ENCODE measurements at places on chromosomes 12 and 14.

DNA sequence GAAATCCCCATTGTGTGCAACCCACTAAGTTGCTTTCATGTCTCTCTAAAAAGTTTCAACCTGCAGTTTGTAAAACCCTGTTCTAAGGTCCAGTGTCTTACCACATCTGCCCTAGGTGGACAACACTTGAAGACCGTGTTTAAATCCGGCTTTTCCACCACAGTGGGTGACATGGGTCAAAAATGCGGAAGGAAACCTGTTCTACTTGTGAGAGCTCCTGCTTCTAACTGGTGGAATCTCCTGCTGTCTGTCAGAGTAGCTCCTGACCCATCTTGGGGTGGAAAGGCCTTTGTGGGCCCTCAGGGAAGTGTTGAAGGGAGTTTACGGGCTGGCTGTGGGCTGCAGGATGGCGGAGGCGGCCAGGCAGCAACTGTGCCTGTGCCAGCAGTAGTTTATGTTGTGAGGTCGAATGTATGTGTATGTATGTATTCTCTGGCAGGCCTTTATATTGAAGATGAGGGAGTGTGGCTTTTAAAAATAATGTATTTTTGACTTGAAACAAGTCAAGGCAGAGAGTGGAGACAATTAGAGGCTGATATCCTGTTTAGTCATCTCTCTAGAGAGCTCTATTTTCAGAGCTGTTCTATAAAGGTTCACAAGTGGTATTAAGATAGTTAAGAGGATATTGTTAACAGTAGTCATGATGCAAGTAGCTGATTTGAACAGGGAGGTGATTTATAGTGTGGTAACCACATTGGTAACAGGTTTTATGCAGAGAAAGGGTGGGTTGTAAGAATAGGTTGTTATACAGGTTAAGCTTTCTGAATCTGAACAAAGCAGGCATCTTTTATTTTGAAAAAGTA is 67.0 kb downstream of the PRKCH start:
- no peak for DNase-seq

GRCh38 chr14:32339188-32339587 is 10.1 kb downstream of the AKAP6 start:
- no peak for DNase-seq

- DNase-seq, result no peak
Observed at GRCh38 chr12:27164330-27165040, 79.6 kb upstream of the STK38L start.

GRCh38 chr14:72883961-72884360 is 9.9 kb downstream of the DPF3 start:
- DNase-seq, result no peak

DNA sequence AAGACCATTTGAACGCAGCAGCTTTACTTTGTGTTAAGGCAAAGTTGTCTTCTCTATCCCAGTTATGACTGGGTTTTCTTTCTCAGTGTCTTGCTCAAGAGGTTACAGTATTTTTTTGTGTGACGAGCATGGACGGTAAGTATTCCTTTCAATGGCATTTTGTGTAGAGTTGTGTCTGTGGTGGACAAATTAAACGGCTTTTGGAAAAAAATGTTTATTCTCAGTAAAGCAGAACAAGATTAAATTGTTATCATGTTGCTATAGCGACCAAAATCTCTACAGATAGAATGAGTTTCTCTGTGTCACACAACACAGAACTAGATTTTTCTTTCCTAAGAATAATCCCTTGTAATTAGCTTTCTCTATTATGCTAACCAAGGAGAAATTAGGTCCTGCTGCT is 417.1 kb downstream of the AEBP2 start:
- no peak for DNase-seq

GRCh38 chr12:76236640-76237039 is 111.6 kb downstream of the BBS10 start:
- DNase-seq, result no peak

GRCh38 chr12:67925077-67925476 is 64.2 kb upstream of the IFNG-AS1 start:
- no peak for DNase-seq

DNA sequence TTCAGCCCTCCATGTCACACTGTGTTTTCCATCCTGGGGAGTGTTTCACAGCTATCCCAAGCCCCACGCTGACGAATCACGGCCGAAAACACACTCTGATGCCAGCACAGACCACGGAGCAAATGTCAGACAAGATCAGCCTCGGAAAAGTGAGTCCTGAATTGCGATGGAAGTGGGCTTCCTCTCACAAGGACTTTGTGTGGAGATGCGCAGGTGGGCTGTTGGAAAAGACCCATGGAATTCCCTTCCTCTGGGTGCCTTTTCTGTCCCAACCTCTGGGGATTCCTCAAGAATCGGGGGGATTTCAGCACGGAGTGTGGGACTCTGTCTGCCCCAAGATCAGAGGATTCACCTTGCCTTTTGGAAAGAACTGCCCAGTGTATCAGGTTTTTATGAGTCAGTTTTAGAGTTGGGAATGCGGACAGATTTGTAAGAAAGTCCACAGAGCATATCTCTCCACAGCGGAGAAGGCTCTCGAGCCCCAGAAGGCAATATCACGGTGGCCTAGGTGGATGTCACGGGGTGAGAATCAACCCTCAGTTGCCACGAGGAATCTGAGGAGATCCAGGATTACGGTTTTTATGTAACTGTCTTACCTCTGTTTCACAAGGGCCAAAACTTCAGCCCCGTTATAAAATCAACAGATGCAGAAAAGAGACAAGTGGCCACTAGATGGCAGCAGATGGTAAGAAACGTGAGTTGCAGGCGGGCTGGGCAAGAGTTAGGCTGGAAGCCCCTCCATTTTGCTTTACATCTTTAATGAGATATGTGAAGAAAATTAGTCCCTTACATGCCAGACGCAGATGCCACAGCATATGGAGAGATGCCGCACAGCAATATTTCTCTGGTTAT is 201.9 kb downstream of the DAD1 start:
- DNase-seq, result peak; percentile 2

DNA sequence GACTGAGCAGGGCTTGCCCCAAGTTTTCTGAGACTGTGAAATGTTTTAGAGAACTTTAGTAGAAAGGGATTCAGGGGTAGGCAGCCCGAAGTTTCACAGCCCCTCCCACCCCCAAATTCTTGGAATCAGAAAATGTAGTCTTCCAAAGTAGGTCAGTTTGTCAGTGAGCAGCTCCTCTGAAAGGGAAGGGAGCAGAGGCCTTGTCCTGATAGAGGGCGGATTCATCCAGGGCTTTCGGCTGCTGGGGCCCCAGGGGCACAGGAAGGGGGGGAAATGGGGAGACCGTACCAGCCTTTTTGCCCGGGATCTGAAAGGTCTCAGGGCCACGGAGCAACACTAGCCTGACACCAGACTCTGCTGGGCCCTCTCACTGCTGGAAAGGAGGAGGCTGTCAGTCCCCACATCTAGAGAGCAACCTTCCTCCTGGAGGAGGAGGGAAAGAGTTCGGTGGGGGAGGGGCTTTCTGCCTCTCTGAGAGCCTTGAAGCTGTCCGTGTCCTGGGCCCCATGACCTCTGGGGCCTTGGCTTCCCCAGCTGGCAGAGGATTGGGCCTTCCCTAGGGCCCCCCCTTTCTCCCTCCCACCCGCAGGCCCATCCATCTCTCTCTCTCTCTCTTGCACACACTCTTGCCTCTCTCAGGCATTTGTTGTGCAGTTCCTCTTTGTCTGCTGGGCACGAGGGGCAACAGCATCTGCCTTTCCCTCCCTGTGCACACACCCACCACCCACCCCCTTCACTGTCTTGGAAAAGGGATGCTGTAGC is at the start of gene IKZF4:
Gene IKZF4 (plus strand): TSS at position 621 of the 762 bp plus-strand sequence. CDS start 451 bp downstream, outside the sequence.
- DNase-seq, result no peak

- no peak for DNase-seq
Observed at GRCh38 chr12:51534216-51535074, 56.6 kb upstream of the SCN8A start.

DNA sequence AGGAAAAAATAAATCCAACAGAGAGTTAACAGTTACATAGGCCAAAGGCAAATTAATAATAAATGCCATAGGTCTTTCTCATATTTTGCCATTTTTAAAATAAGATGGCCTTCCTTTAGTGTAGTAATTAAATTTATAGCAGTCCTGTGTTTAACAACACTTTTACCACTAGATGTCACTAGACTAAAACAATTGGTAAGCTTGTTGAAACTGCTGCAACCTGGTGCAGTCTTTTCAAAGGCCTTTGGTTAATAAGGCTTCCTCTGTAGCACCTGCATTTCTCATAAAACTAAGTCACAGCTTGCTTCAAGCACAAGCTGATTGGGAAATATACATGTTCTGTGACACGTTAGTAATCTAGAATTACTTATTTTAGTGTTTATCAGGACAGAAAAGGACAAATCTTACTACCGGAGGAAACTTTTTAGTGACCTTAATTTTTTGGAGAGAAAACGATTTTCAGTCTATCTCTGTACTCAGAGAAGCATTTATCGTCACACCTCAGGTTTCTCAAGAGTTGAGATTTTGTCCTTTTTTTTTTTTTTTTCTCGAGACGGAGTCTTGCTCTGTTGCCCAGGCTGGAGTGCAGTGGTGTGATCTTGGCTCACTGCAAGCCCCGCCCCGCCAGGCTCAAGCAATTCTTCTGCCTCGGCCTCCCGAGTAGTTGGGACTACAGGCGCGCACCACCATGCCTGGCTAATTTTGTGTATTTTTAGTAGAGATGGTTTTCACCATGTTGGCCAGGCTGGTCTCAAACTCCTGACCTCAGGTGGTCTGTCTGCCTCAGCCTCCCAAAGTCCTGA is 20.0 kb downstream of the BORCS5 start:
- DNase-seq, result no peak

DNA sequence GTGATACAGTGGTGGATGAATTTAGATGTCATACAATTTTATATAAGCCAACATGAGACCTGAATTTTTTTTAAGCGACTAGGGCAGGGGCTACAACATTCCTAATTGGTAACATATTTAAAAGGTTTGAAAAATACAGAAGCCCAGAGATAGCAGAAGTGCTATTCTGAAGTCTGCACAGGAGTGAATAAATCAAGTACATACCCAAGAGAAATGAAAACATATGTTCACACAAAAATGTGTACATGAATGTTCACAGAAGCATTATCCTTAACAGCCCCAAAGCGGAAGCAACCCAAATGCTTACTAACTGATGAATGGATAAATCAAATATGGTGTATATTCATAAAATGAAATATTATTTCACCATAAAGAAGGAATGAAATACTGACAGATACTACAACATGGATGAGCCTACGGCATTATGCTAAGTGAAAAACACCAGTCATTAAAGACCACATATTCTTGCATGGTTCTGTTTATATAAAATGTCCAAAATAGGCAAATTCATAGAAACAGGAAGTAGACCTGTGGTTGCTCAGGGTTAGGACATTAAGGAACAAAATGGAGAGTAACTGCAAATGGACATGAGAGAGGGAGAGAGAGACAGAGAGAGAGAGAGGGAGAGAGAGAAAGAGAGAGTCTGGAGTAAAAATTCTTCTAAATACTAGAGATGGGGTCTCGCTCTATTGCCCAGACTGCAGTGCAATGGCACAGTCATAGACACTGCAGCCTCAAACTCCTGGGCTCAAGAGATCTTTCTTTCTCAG is 28.0 kb upstream of the GXYLT1 start:
- no peak for DNase-seq

DNA sequence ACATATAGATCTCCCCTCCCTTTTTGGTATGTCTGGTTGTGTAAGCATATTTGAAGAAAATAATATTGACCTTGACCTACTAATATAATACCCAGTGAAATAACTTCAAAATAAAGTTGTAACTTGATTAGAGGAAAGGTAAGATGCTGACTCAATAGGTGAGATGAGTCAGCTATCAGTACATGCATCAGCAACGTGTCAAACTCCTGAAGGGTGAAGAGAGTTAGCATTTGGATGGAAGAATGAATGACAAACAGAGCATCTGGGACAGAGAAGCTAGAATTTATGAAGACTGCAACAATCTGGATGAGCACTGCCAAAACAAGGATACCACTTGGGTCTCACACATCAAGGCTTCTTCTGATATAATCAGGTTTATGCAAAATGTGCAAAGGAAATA is 74.9 kb downstream of the PPP2R5E start:
- no peak for DNase-seq

- no peak for DNase-seq
Observed at GRCh38 chr14:85221832-85222231, 308.1 kb upstream of the FLRT2 start.

GRCh38 chr14:64119500-64119899 is 174.7 kb downstream of the ESR2 start:
- no peak for DNase-seq

- no peak for DNase-seq
Observed at GRCh38 chr14:90406384-90406798, 9.6 kb downstream of the CALM1 start.

- DNase-seq, result no peak
Observed at GRCh38 chr12:12646483-12647072, 34.9 kb downstream of the CREBL2 start.

GRCh38 chr12:46946137-46946536 is 120.3 kb upstream of the SLC38A4 start:
- DNase-seq, result no peak

- DNase-seq, result no peak
Observed at GRCh38 chr12:93056971-93057535, 128.0 kb upstream of the EEA1 start.

- no peak for DNase-seq
Observed at GRCh38 chr12:41365653-41366171, 177.6 kb downstream of the PDZRN4 start.

DNA sequence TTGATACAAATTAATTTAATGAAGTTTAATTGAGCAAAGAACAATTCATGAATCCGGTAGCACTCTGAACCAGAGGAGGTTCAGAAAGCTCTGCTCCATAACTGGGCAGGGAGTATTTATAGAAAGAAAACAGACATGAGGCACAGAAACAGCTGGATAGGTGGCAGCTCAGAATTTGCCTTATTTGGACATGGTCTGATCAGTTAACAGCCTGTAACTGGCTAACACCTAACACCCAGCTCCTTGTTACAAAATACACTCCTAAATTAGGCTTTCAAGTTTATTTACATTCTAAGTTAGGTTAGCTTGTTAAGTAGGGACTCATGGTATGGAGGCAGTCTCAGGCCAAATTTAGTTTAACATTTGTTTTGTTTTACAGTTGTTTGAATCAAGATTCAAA is 67.8 kb upstream of the TMCC3 start:
- DNase-seq, result no peak

DNA sequence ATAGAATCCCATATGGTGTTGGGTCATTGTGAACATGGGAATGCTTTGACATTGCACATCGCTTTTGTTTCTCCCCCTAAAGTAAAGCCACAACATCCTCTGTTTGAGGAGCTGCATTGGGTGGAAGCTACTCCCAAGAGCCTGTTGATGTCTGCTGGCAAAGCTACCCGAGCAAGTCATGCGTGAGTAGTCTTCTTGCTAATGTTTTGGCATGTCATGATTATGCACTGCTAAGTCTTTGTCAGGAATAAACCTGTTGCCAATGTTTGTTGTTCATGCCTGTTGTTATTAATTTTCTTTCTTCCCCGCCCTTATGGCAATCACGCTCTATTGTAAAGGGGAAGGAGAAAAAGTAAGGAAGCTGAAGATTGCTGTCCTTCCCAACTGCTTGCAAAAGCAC is 97.3 kb downstream of the EXOC5 start:
- no peak for DNase-seq

- DNase-seq, result no peak
Observed at GRCh38 chr12:65125975-65126374, 4.9 kb upstream of the WIF1 start.

All from stimulated activated CD4-positive, alpha-beta T cell treated with anti-CD3 and anti-CD28 coated beads, Interleukin-4, amount 100 ng/mL, for 4 hours (primary cell).